Osteocyte (in vitro differentiated cells): ENCODE measurements at places on chromosomes 5 and 9. TPM values are rescaled to one million over a fixed set of nuclear protein-coding genes. Genes with fewer than 3 reads are reported as not detected.

Gene PCDHGA7
- 0.11 TPM in 1 of 2 replicates, not detected in the other for total RNA-seq

Gene GLDC
- total RNA-seq, result 0.71 and 0.78 TPM in 2 replicates

Gene SGCD
- 13.1 and 14.4 TPM in 2 replicates for total RNA-seq

- peaks cover 28% of the 10 kb centered on the region for H3K36me3 ChIP-seq
- H3K27ac ChIP-seq, result no peak overlapping the region
- no peak for DNase-seq
- H3K4me3 ChIP-seq, result no peak overlapping the region
- H3K27me3 ChIP-seq, result no peaks in the 10 kb centered on the region
Measured at GRCh38 chr9:98083061-98083501, 26.5 kb downstream of the NANS start.

GRCh38 chr5:2903451-2904395, 152.2 kb upstream of the IRX2 start:
- DNase-seq, result peak; percentile 75
- no peak overlapping the region for H3K4me3 ChIP-seq
- no peak overlapping the region for H3K27ac ChIP-seq
- no peaks in the 10 kb centered on the region for H3K27me3 ChIP-seq
- H3K4me1 ChIP-seq, result no peaks in the 10 kb centered on the region

Gene NR5A1
- not detected in 2 replicates for total RNA-seq

- DNase-seq, result no peak
- no peaks in the 10 kb centered on the region for H3K27me3 ChIP-seq
- H3K4me3 ChIP-seq, result peak overlapping the region; percentile 83
- H3K4me1 ChIP-seq, result peaks cover 54% of the 10 kb centered on the region
- no peaks in the 10 kb centered on the region for H3K36me3 ChIP-seq
Measured at GRCh38 chr5:148825716-148826052, 727 bp upstream of the ADRB2 start.

GRCh38 chr5:135392256-135392655, 6.8 kb downstream of the MACROH2A1 start:
- peaks cover 13% of the 10 kb centered on the region for H3K36me3 ChIP-seq
- H3K27ac ChIP-seq, result peak overlapping the region; percentile 50
- no peaks in the 10 kb centered on the region for H3K27me3 ChIP-seq

Gene MYMK
- total RNA-seq, result not detected in 2 replicates
